T-cell (primary cell): ENCODE measurements at places on chromosomes 7 and 10. TPM values are rescaled to one million over a fixed set of nuclear protein-coding genes. Genes with fewer than 3 reads are reported as not detected.
A peak's percentile ranks its signal among the peaks of the same experiment; 100 is the strongest.

- peaks cover 19% of the 10 kb centered on the region for H3K4me1 ChIP-seq
- DNase-seq, result no peak
- H3K36me3 ChIP-seq, result no peaks in the 10 kb centered on the region
- peak overlapping the region; percentile 99 for H3K27ac ChIP-seq
Measured at GRCh38 chr7:108525327-108525984, 479 bp downstream of the PNPLA8 start.

- DNase-seq, result no peak
- H3K27me3 ChIP-seq, result no peaks in the 10 kb centered on the region
- H3K4me1 ChIP-seq, result peaks cover 15% of the 10 kb centered on the region
- no peak overlapping the region for H3K27ac ChIP-seq
- H3K36me3 ChIP-seq, result no peaks in the 10 kb centered on the region
Measured at GRCh38 chr10:62230344-62231121, 38.1 kb downstream of the RTKN2 start.

The SMO gene
- total RNA-seq, result 0.22 TPM

The FZD1 gene
- 0.07 TPM for total RNA-seq

The KAZALD1 gene
- total RNA-seq, result not detected

The SLC25A40 gene
- 26.8 TPM for total RNA-seq

The ZNF800 gene
- 64.3 TPM for total RNA-seq

DNA sequence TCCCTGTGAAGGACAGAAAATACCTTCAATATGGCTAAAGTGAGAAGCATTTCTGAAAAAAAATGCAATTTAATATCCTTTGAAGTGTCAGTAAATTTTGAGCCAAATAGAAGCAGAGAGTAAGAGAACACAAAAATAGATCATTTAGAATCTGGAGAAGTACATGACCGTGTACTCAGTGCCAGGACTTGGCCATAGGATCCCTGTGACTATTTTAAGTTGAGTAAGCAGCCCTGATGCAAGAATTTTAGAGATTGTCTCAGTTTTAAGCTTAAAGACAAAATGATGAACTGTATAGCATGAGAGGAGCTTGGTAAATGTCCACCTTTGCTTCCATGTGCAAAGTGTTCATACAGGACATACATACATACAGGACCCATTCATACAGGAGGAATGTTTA lies 2.5 kb downstream of the PTER start:
- H3K4me3 ChIP-seq, result no peak overlapping the region
- H3K27ac ChIP-seq, result no peak overlapping the region
- H3K36me3 ChIP-seq, result peaks cover 6% of the 10 kb centered on the region
- no peaks in the 10 kb centered on the region for H3K4me1 ChIP-seq
- H3K27me3 ChIP-seq, result no peaks in the 10 kb centered on the region

GRCh38 chr10:127326883-127327282 lies 130.5 kb upstream of the INSYN2A start:
- H3K27me3 ChIP-seq, result no peaks in the 10 kb centered on the region
- no peak overlapping the region for H3K4me3 ChIP-seq
- DNase-seq, result no peak
- no peak overlapping the region for H3K27ac ChIP-seq
- H3K36me3 ChIP-seq, result no peaks in the 10 kb centered on the region

DNA sequence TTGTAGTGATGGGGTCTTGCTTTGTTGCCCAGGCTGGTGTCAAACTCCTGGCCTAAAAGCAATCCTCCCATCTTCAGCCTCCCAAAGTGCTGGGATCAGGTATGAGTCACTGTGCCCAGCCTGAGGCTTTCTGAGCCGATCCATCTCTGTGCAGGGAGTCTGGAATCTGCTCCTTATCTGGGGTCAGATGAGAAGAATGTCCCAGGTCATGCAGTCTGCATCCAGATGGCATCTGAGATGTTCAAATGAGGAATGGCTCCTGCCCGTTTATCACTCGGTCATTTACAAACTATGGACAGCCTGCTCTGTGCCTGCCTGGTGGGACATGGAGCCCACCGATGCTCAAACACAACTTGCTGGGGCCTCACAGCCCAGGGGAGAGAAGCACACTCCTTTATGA lies 11.1 kb upstream of the SLC18A3 start:
- no peaks in the 10 kb centered on the region for H3K27me3 ChIP-seq
- H3K36me3 ChIP-seq, result no peaks in the 10 kb centered on the region
- no peak overlapping the region for H3K4me3 ChIP-seq
- no peak overlapping the region for H3K27ac ChIP-seq
- H3K4me1 ChIP-seq, result no peaks in the 10 kb centered on the region

DNA sequence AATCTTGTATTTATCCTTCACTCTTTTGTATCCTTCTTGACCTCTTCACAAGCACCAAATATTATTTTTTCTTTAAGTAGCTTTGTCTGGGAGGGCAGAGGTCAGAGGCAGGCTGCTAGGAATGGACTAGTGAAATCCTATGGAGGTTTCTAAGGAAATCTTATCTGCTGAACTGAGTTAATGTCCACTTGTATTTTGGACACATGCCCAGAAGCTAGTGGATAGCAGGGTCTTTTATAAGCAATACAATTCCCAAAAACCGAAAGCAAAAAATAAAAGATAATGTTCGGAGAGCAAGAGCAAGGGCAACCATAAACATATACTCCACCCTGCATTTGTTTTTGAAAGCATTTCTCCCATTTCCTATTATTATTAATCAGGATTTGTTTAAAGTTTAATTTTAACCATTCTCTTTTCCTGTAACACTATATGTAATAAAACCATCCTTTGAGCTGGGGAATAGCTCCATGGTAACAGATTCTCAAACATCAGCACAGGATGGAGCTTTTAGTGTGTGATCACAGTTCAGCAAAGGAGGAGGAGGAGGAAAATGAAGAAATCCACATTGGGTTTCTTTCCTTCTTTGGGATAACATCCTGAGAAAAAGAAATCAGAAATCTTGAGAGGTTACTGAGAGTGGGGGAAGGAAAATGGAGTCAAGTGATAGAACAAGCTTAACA lies 328.2 kb upstream of the LRRN3 start:
- H3K4me1 ChIP-seq, result no peaks in the 10 kb centered on the region
- DNase-seq, result no peak
- H3K36me3 ChIP-seq, result no peaks in the 10 kb centered on the region
- H3K27me3 ChIP-seq, result no peaks in the 10 kb centered on the region
- H3K27ac ChIP-seq, result no peak overlapping the region
- no peak overlapping the region for H3K4me3 ChIP-seq

- DNase-seq, result no peak
- no peak overlapping the region for H3K27ac ChIP-seq
- no peak overlapping the region for H3K4me3 ChIP-seq
- peaks cover 2% of the 10 kb centered on the region for H3K4me1 ChIP-seq
- peaks cover 39% of the 10 kb centered on the region for H3K36me3 ChIP-seq
Measured at GRCh38 chr7:152108359-152108758, 82.9 kb downstream of the GALNT11 start.

DNA sequence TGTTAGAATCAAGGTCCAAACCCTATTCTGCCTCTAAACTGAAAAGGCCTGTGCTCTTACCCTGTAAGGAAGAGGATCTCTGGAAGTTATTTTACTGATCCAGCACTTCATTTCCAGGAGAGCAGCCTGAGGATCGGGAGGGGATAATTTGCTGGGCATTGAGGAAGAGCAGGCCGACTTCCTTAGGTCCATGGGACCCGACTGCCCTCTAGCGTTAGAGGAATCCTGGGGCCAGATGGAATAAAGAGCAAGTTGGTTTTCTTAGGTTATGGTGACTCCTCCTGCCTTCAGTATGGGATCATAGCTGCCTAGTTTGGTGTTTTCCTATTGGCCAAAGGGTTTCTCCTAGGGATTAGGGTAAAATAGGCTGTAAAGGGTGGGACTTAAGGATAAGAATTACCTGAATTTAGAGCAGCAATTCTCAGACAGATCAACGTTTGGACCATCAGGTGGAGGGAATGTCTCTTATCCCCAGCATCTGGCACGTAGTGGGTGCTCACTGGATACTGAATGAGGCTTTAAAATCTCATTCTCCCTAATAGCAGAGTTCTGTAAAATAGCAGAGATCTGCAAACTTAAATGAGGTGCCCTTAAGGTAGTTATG lies 40.0 kb upstream of the SORBS1 start:
- DNase-seq, result peak; percentile 8
- no peaks in the 10 kb centered on the region for H3K36me3 ChIP-seq
- no peak overlapping the region for H3K4me3 ChIP-seq
- H3K4me1 ChIP-seq, result no peaks in the 10 kb centered on the region
- H3K27me3 ChIP-seq, result no peaks in the 10 kb centered on the region
- no peak overlapping the region for H3K27ac ChIP-seq

The FGL2 gene
- total RNA-seq, result 2.0 TPM

- H3K27ac ChIP-seq, result no peak overlapping the region
- H3K4me1 ChIP-seq, result no peaks in the 10 kb centered on the region
- no peak for DNase-seq
- no peaks in the 10 kb centered on the region for H3K36me3 ChIP-seq
- H3K4me3 ChIP-seq, result no peak overlapping the region
Measured at GRCh38 chr7:69683002-69683401, 84.7 kb downstream of the AUTS2 start.

The CAMK2B gene
- not detected for total RNA-seq

The GPR158 gene
- total RNA-seq, result not detected

DNA sequence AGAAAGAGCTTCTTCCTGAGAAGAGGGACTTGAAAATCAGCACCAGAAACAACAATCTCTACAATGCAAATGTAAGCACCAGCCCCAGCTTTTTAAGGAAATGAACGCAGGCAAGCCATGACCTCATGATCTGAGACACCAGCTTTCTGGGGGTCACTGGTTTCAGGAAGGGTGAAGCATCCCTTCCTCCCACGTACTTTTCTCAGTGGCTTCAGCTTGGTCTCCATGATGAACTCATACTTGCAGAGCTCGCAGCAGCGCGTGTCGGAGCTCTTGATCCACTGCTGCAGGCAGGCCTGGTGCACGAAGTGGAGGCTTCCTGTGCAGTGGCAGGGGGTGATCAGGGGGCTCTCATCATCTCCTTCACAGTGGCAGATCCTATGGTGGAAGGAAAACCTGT lies 87.0 kb downstream of the ALOX5 start:
- no peaks in the 10 kb centered on the region for H3K27me3 ChIP-seq
- H3K36me3 ChIP-seq, result peaks cover 12% of the 10 kb centered on the region
- H3K27ac ChIP-seq, result no peak overlapping the region
- DNase-seq, result no peak

The CD36 gene
- total RNA-seq, result 0.39 TPM

DNA sequence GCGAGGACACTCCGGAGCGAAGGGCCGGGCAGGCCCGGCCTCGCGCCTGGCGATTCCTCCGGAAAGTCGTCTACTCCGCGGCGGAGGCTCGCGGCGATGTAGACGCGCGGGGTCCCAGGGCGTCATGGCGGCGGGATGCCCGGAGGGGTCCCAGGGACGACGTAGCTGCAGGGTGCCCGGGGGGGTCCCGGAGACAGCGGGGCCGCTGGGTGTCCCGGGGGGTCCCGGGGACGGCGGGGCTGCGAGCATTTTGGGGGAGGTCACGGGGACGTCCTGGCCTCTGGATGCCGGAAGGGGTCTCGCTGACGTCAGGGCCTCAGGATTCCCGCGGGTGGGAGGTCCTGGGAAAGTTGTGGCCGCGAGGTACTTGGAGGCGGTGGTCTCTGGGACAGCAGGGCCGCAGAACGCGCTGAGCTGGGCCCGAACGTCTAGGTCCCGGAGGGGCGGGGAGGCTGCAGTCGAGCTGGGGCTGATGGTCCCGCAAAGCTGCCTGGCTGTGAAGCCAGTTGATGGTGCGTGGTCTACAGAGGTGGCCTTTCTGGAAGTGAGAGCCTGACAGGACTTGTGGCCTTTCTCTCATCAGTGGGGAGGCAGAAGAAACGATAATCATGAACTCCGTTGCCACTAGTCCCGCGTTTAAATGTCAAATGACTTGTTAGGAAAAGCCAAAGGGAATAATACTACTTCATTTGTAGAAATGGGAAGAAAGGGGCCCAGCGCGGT lies 637 bp downstream of the HSPA14 start:
- H3K4me1 ChIP-seq, result peaks cover 11% of the 10 kb centered on the region
- peak overlapping the region; percentile 89 for H3K27ac ChIP-seq

The ADCYAP1R1 gene
- total RNA-seq, result not detected

DNA sequence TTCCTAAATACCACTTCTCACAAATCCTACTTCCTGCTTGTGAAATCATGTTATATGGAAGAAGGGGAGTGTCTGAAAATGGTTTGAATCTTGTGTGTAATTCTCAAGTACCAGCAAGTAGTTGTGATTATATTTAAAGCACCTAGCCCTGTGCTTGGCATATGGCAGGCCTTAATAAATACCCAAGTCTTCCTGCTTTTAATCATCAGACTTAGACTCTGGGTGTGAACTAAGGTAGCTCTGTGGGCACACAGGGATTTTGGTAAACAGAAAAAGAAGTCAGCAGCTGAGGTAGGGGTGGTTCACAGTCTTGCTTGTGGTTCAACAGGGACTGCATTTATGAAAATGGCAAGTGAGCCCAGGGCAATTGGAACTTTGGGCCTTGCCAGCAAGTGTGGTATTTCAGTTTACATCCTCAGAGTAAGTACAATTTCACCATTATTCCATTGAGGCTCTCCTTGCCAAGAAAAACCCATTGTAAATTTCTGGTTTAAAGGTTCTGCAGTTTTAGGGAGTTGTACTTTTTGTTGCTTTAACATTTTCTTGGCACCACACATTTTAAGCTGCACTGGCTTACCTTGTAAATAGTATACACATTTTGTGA lies 215.5 kb downstream of the AUTS2 start:
- no peak overlapping the region for H3K4me3 ChIP-seq
- DNase-seq, result no peak
- no peaks in the 10 kb centered on the region for H3K36me3 ChIP-seq
- no peaks in the 10 kb centered on the region for H3K4me1 ChIP-seq
- no peak overlapping the region for H3K27ac ChIP-seq

- H3K27ac ChIP-seq, result no peak overlapping the region
- H3K27me3 ChIP-seq, result no peaks in the 10 kb centered on the region
- no peaks in the 10 kb centered on the region for H3K36me3 ChIP-seq
- no peak overlapping the region for H3K4me3 ChIP-seq
Measured at GRCh38 chr10:50629495-50630122, 5.9 kb upstream of the SGMS1 start.

DNA sequence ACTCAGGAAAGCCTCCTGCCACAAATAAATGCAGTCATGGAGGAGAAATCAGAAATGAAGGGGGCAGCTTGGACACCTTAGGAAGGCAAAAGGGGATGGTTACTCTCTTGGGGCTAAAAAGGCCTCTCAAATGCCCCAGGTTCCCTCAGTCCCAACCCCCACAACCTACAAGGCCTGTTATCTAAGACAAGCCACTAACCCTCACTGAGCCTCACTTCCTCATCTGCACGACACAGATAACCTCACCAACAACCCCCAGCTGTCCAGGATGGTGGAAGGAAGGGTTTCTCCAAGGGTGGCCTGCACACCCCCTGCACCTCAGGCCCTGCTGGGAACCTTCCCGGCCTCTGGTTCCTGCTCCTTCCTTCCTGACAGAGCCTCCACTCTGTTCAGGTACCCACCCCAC lies 29.2 kb downstream of the SORBS1 start:
- H3K27me3 ChIP-seq, result no peaks in the 10 kb centered on the region
- H3K4me1 ChIP-seq, result no peaks in the 10 kb centered on the region
- H3K36me3 ChIP-seq, result no peaks in the 10 kb centered on the region
- no peak for DNase-seq
- no peak overlapping the region for H3K27ac ChIP-seq
